Colonic mucosa (tissue), 4 donors: ENCODE measurements at places on chromosomes 7 and 10. TPM values are rescaled to one million over a fixed set of nuclear protein-coding genes. Genes with fewer than 3 reads are reported as not detected.

BBIP1 gene
- total RNA-seq = 19.1 TPM

DNA sequence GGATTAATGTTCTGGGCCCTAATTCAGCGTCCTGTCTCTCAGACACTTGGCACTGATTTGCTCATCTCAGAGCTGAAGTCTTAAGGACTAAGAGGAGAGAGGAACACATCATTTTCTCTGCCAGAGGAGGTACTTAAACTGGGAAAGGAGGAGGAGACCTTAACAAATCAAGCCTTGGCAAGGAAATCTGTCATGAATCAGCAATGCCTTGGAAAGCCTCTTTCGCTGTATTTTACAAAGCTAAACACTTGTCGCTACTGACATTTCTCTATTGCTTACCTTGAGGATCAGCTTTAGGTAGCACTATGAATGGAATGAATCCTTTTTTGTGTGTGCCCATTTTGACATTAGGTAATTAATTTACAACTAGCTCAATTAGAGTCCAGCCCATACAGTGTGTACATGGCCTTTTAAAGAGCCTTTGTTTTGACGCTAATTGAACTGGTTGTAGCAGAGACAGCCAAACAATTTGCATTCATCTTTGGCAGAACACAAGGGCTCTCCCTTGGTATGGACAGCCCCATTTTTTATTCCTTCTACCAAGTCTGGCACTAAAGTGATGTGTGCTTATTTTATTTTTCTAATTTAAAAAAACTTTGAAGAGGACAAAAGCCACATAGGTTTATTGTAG lies 37.4 kb downstream of the AUTS2 start:
- H3K36me3 ChIP-seq = no peaks in the 10 kb centered on the region
- no peaks in the 10 kb centered on the region for H3K27me3 ChIP-seq
- no peaks in the 10 kb centered on the region for H3K4me1 ChIP-seq
- no peak overlapping the region for H3K27ac ChIP-seq
- H3K4me3 ChIP-seq = no peak overlapping the region

- no peaks in the 10 kb centered on the region for H3K27me3 ChIP-seq
- H3K36me3 ChIP-seq = no peaks in the 10 kb centered on the region
- H3K4me3 ChIP-seq = no peak overlapping the region
- DNase-seq = no peak
- H3K27ac ChIP-seq = no peak overlapping the region
- no peaks in the 10 kb centered on the region for H3K4me1 ChIP-seq
These were observed 368.4 kb downstream of the TFEC start for GRCh38 chr7:115662120-115662519.

CPN1 gene
- not detected for total RNA-seq

DNA sequence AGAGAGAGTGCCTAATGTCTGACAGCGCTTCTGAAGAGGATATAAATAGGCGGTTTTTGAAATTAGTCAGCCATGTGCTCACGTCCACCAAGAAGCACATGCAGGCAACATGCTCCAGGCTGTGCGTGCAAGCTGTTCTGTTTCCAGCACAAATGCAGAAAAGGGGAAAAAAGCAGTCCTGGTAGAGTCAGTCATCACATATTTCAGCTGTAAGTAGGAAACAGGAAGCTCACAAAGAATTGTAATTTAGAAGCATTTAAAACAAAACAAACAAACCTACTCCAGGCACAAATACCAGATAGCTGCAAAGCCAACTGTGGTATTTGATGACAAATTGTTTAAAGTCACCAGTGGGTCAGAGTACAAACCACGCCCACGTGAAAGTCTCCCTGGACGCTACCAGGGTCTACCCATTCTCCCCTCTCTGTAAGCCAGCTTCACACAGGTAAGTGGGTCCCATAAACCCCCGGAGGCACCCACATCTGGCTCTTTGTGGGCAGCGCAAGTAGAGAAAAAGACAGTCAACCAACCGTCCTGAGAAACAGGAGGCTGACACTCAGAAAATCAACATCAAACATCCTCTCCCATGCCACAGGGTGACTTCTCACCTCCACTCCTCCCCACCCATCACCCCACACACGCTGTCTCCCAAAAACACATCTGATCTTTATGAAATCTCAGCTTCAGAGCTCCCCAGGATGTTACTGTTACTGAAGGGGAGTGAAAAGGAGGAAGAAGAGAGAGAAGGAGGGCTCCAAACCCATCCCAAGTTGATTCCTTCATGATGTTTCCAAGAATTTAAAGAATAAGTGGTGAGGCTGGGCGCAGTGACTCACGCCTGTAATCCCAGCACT lies 186.4 kb downstream of the FAM107B start:
- H3K4me1 ChIP-seq = peaks cover 13% of the 10 kb centered on the region
- no peaks in the 10 kb centered on the region for H3K36me3 ChIP-seq
- no peak for DNase-seq
